ENCODE measurements at places on chromosomes 16 and 17. TPM values are rescaled to one million over a fixed set of nuclear protein-coding genes. Genes with fewer than 3 reads are reported as not detected.
A peak's percentile ranks its signal among the peaks of the same experiment; 100 is the strongest.

Gene CES5A
- not detected for total RNA-seq

Gene ABCC11
- total RNA-seq = 0.48 TPM

Gene ORAI3
- 25.2 TPM for total RNA-seq

Gene KRT25
- not detected for total RNA-seq

Gene NUPR1
- total RNA-seq = 124 TPM

Gene PIRT
- total RNA-seq = not detected

DNA sequence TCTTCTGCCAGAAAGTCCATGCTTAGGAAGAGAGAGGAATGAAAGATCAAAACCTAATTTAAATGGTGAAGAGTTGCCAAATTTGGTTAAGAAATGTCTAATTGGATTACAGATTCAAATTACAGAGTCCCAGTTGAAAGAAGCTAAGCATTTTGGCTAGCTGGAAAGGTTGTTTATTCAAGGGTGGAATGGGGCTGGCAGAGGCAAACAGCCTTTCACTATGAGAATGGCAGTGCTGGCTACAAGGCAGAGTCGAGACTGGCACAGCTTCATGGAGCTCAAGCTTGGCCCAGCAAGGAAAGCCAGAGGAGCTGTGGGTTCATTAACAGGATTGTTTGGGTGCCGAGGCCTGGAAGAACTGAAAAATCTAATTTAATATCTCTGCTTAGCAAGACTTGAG, 13.6 kb downstream of the MAP3K3 start:
- no peaks in the 10 kb centered on the region for H3K27me3 ChIP-seq
- H3K4me1 ChIP-seq = peaks cover 2% of the 10 kb centered on the region
- H3K4me3 ChIP-seq = no peak overlapping the region
- no peak overlapping the region for H3K27ac ChIP-seq

DNA sequence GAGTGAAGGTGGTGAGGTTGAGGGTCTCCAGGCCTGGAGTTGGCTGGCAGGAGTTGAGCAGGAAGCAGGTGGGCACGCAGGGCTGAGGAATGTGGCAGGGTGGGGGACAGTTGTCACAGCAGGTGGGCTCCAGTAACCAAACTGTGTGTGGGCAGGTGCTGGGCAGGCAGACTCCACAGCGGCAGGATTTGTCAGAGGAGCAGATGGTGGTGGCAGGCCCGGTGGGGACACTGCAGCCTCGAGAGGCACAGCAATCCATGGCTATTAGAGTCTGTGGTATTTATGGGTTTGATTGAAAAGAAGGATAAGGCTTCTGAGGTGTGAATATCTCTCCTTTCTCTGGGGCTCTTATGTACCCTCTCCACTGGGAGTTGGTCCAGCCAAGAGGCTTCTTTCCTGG, at the start of gene KRTAP3-3:
Gene KRTAP3-3 (minus strand): TSS at position 326 of the 400 bp plus-strand sequence. CDS start 67 bp downstream, at position 259.
- peaks cover 4% of the 10 kb centered on the region for H3K27me3 ChIP-seq
- no peak for DNase-seq
- H3K36me3 ChIP-seq = no peaks in the 10 kb centered on the region
- H3K4me3 ChIP-seq = no peak within 1 kb of the TSS
- H3K27ac ChIP-seq = no peak within 1 kb of the TSS

- peaks cover 3% of the 10 kb centered on the region for H3K36me3 ChIP-seq
- H3K27me3 ChIP-seq = no peaks in the 10 kb centered on the region
- peak within 1 kb of the TSS; percentile 75 for H3K4me3 ChIP-seq
- H3K27ac ChIP-seq = peak within 1 kb of the TSS; percentile 90
Measured at GRCh38 chr17:68955181-68955841, at the start of gene ABCA8. ABCA8 (minus strand) TSS chr17:68955392; CDS start chr17:68942034, 13,358 bp downstream.

DNA sequence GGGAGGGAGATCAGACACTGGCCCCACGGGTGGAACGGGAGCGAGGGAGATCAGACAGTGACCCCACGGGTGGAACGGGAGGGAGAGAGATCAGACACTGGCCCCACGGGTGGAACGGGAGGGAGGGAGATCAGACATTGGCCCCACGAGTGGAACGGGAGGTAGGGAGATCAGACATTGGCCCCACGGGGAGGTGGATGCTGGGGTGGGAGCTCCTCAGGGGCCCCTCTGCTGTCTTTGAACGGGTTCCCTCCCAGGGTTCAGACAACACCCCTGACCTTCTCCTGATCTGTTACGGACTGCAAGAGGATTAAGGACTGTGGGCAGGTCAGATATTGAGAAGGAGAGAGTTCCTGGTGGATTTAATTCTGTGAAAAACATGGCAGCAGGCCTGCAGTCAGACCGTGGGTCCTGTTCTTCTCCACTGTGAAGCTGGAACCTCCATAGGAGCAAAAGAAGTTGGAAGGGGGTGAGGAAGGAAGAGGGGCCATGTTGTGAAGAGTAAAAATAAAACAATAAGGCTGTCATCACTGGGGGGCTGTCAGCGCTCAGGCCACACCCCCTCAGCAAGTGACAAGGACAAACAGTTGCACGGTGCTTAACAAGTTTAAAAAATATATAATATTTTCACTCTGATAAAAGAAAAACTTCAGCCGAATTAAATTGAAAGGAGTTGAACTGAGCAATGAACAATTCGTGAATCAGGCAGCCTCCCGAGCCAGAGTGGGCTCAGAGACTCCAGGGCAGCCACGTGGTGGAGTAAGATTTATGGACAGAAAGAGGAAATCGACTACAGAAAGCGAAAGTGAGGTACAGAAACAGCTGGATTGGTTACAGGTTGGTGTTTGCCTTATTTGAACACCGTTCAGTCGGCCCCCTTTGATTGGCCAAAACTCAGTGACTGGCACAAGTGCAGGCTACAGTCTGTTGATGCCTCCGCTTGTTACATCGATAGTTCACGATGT, 348.7 kb upstream of the TNRC6C start:
- DNase-seq = peak; percentile 66
- H3K4me1 ChIP-seq = no peaks in the 10 kb centered on the region
- H3K36me3 ChIP-seq = no peaks in the 10 kb centered on the region
- H3K4me3 ChIP-seq = no peak overlapping the region
- no peak overlapping the region for H3K27ac ChIP-seq

GRCh38 chr17:51848451-51848850, 310.1 kb downstream of the CA10 start:
- H3K36me3 ChIP-seq = no peaks in the 10 kb centered on the region
- no peak overlapping the region for H3K4me3 ChIP-seq
- H3K27me3 ChIP-seq = no peaks in the 10 kb centered on the region
- H3K27ac ChIP-seq = no peak overlapping the region

DNA sequence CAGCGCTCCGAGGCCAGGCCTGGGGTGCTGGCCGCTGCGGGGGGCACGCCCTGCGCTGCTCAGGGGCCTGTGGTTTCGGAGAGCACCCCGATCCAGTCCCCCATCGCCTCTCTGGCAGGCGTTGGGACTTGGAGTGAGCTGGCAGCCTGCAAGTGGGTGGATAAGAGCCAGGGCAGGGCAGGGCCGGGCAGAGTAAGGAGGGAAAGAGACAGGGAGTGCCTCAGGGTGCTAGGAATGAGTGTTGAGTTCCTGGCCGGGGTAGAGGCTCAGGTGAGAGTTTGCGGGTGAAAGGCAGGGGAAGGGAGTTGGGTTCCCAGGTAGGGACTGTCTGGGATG, 1.3 kb downstream of the CDH13 start:
- DNase-seq = no peak
- H3K27me3 ChIP-seq = no peaks in the 10 kb centered on the region
- peaks cover 40% of the 10 kb centered on the region for H3K4me1 ChIP-seq
- peak overlapping the region; percentile 76 for H3K27ac ChIP-seq
- H3K36me3 ChIP-seq = no peaks in the 10 kb centered on the region
- peak overlapping the region; percentile 85 for H3K4me3 ChIP-seq

Measured in osteocyte (in vitro differentiated cells).